ENCODE measurements at places on chromosomes 1 and 21.

DNA sequence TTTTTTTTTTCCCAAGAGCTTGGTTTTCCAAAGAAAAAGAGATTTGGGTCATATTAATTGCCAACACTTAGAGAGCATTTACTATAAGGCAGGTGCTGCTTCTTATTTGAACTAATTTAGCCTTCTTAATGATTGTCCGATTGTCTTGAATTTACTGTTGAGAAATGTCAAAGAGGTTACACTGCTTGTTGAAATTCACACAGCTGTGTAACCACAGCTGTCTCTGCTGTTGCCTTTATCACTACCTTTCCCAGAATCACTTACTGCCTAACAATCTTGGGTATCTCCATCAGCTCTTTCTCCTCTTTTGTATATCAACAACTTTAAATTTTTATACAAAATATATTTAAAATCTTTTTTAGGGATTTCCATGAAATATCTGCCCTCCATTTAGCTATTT lies 115.6 kb downstream of the UCHL5 start:
- no peak for DNase-seq

DNA sequence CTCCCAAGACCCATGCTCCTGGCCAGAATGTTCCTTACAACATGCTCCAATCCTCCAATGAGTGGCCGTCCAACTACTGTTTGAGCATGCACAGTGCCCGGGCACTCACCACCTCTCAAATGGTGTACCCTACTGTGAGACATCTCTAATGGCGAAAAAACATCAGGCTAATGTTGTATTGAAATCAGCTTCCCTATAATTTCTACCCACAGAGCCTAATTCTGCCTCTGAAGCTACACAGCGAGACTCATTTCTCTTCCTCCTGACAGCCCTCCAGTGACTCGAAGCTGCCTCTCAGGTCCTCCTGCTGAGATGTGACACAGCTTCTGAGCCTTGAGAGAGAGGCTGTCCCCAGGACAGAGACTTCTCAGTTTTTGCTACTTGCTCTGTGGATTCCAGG lies 130.7 kb downstream of the FAM78B start:
- DNase-seq, result no peak

GRCh38 chr1:1517973-1518620 lies 6.1 kb downstream of the ATAD3A start:
- no peak for DNase-seq

- DNase-seq, result no peak
Measured at GRCh38 chr21:41186755-41187536, 19.0 kb downstream of the BACE2 start.

- DNase-seq, result no peak
Measured at GRCh38 chr1:85259912-85260274, 431 bp upstream of the C1orf52 start.

Data from stimulated activated CD4-positive, alpha-beta T cell treated with anti-CD3 and anti-CD28 coated beads, TNF-alpha, amount 100 ng/mL, for 1 hour (primary cell).